ENCODE measurements at places on chromosomes 13 and 19.

- no peak for DNase-seq
Measured at GRCh38 chr13:79735228-79735627, 254.3 kb downstream of the NDFIP2 start.

DNA sequence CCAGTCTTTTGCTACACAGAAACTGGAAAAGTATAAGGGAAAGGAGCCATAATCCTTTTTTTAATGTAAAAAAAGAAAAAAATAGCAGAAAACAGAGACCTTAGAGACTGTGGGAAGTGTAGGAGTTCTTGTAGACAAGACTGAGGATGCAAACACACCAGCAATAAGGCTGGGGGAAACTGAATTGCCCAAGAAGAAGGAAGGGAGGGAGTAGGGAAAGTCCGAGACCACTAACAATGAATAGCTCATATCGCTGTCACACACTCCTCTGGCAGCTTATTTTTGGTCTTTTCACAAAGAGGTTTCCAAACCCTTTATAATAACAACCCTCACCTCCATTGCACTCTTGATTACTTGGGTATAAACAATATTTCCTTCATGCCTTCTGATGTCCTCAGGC, 952.0 kb downstream of the SLITRK5 start:
- DNase-seq, result no peak

DNA sequence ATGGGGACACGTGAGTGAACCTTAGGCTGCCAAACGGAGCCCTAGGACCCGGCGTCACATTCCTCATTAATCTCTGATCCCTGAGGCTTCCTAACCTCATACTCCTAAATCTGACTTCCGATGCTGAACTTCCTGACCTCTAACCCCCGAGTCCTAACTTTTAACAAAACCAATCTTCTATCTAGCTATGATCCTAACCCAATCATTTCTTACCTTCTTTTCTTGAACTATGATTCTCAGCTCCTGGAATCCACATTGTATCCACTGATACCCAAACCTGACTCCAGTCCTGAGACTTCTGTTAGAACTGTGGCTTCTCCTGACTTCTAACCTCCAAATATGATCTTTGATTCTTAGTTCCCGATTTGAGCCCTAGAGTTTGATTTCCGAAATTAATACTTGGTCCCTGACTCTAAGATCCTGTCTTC, 447 bp downstream of the NFKBIB start:
- no peak for DNase-seq

DNA sequence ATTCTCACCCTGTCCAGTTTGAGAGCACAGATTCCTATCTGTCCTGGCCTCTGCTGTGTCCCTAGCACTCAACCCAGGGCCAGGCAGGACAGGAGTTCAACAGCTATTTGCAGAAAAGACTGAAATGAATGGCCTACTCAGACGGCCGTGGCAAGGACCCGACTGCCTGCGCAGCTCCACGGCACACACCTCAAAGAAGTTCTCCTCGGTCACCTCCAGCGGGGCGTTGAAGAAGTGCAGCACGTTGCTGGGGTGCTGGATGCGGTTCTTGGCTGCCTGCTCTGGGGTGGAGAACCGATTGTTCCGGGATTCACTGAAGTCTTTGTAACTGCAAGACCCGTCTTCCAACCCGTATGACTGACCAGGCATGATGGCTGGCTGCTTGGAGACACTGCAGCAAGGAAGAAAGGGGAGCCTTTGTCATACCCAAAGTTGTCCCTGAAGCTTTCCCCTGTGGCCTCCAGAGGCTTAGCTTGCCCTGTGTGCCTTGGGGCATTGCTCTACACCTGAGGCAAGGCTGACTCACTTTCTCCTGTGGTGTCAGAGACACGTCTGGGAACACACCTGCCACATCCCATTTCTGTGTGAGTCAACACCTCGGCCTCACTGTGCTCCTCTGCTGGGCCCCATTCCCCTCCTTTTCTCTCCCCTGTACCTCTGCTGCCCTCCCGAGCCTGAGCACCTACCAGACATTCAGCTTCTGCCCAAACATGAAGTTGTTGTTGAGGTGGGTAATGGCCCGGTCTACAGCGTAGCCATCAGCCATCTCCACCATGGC, 6.8 kb upstream of the ECH1 start:
- DNase-seq, result peak; percentile 33

DNA sequence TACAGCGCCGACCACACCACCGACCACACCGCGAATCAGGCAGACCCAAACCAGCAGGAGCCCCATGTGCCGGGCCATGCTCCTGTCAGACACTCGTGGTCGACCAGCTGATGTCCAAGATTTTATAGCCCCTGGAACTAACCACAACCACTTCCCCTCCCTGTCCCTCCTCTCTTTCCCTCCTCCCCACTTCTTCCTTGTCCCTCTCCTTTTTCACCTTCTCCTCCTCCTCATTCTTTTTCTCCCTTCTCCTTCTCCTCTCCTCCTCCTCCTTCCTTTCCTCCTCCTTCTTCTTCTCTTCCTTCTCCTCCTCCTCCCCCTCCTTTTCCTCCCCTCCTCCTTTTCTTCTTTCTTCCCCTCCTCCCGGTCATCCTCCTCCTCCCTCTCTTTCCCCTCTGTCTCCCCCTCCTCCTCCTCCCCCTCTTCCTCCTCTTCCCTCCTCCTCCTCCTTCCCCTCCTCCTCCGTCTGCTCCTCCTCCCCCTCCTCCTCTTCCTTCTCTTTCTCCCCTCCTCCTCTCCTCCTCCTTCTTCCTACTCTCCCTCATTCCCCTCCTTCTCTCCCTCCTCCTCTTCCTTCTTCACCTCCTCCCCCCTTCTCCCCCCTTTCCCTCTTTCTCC, 670 bp downstream of the BSPH1 start:
- DNase-seq, result no peak

DNA sequence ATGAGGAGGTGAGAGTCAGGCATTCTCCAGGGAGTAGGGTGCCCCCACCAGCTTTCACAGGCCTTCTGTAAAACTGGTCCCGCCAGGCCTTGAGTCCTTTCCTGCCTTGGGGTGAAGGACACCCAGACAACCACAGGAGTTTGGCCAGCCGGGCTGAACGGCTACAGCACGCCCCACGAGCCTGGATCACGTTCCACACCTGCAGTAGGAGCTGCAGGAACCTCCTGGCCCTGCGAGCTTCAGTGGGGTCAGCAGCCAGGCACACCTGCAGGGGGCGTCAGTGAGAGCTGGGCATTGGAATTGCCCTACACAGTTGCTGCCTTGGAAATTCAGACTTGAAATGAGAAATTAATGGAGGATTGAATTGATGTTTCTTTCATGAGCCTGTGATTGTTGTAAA, 45.7 kb downstream of the COL4A2 start:
- peak; percentile 5 for DNase-seq

DNA sequence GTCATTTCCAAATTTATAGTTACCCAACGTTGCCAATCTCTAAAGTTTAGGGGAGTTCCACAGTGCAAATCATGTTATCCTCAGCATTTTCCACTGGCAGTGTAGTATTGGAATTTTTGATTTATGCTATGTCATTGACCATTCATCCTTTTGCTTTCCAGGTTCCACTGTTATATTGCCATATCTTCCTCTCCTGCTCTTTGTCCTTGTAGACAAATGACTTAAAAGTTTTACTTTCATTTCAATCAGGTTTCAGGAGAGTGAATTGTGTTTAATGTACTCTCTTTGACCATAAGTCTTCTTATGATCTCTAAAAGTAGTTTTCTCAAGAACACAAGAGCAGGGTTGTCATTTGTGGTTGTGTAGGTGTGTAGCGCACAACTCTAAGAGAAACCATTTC, 274.6 kb downstream of the COG6 start:
- no peak for DNase-seq

DNA sequence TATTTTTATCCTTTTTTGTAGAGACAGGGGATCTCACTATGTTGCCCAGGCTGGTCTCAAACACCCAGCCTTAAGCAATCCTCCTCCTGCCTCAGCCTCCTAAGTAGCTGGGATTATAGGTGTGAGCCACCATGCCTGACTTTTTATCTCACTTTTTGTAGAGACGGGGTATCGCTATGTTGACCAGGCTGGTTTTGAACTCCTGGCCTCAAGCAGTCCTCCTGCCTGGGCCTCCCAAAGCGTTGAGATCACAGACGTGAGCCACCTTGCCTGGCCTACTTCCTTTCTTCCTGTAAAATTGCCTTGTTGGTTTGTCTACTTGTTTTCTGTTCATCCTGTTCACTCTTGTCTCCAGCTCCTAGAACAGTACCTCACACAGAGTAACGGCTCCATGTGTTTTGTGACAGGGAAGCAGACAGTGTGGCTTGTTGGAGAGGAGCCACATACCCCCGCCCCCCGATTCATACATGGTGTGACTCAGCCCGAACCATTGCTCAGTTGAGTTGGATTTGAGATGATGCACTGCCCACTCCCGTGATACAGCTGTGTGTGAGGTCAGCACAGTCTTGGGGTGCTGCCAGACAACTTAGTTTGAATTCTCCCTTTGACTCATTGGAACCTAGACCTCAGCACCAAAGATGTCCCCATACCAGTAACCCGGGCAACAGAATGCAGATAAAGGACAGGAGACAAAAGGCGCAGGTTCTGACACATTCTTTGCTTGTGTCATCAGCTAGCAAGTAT, 34.2 kb downstream of the GPR42 start:
- peak; percentile 69 for DNase-seq

DNA sequence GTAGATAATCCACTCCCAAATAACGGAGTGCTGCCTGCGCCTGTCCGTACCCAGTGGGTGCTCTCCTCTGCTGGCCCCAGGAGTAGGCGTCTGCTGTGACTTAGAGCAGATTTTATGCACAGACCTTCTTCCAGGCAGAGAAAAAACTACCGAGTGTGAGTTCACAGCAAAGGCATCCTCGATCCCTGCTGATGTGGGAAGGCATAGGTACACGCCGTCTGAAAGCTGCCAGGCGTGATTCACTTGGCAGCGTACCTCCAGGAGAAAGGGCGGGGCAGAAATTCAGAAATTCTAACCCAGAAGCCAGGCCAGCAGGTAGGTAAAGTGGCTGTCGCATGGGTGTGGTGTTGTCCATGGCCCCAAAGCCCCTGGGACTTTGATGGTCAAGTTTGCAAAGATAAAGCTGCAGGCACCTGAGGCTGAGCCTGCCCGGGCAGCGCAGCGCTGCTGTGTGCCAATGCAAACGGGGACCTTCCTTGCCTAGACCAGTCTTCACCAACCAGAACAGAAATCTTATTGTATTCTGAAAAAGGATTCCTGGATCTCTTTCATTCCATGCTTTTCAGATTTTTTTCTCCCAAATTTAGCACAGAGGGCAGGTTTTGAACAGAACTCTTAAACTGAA, 36.3 kb downstream of the COL4A2 start:
- no peak for DNase-seq

DNA sequence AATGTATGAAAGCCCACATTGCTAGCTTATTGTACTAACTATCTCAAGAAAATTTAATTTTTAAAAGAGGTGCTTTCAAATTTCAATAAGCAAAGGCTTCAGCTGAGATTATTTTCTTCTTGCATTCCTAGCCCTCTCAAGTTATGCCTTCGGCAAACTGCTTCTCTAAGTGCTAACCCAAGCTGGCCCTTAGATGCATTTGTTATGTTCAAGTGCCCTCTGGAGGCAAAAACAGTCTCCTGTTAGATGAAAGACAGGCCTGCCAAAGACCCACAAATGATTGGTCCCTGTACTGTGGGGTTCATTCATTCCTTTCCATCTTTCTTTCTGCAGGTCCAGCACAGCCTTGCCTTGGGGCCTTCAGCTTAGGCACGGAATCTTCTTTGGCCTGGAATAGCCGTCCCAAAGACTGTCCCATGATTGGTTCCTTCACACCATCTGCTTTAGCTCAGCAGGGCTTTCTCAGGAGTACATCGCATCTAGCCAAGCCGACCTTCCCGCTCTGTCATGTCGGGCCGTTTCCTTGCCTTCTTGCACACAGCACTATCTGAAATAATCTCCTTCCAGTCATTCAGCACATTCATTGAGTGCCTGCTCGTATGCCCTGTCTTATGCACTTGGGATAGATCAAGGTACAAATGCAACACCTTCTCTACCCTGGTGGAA, 26.4 kb upstream of the TPTE2 start:
- peak; percentile 65 for DNase-seq

DNA sequence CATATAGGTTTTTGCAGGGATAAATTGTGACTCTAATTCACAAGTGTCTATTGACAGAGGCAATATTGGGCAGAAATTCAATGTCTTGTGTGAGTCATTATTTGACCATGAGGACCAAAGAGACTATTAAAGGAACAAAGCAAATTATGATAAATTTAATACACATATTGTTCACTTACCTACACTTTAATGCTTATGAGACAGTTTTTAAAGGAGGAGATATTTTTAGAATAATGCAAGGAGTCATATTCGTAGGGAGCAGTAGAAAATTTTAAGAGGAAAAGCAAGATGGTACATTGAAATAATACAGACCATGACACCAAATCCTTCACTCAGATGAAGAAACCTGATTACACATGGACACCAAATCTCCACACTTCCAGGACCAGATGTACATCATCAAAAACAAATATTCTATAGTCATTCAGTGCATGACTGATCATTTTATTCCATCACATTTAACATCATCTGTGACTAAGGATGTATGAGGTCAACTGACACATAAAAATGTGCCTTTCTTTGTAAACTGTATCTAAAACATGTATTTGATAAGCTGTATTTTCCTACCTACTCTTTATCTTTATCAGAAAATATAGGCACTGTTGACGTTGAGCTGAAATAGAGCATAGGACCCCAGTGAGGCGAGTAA, 4.2 kb upstream of the OR7A17 start:
- DNase-seq, result no peak

- DNase-seq, result no peak
Measured at GRCh38 chr19:52094526-52095130, 937 bp downstream of the ZNF841 start.

- DNase-seq, result no peak
Measured at GRCh38 chr13:101654883-101655282, 202.4 kb downstream of the ITGBL1 start.

GRCh38 chr19:50258918-50259372, 55.5 kb downstream of the MYH14 start:
- DNase-seq, result no peak

DNA sequence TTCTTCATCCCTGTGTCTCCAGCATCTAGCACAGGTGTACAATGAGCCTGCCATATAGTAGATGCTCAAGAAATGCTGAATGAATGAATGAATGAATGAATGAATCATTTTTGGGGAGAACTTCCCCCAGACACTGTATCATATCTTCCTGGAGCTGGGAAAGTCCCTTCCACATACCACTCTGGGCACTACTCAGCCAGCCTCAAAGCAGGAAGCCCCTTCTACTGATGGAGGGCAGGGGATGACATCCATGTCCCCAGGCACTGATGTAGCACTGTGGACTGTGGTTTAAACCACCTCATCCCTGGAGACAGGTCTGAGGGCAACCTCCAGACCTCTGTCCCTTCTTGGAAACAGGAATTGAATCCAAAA, 4.8 kb downstream of the GNA15 start:
- no peak for DNase-seq

DNA sequence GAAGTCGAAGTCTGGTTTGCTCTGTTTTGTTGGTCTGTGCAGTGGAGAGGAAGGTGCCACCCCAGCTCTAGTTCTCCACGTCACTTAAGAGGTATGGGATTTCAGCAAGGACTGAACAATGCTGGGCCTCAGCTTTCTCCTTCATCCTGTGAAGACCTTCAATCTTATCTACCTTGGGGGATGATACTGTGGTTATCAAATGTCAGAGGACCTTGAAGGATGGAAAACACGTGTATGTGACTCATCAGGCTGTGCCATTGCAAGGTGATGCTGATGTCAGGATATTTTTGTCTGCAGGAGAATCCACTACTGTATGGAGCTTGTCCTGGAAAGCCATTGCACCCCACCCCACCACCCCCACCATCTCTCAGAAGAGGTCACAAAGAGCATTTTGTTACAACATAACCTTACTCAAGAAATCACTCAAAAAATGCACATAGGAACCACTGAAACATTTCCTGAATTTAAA, 81.4 kb upstream of the UQCRFS1 start:
- peak; percentile 44 for DNase-seq

- DNase-seq, result no peak
Measured at GRCh38 chr13:22091971-22092300, 421.1 kb downstream of the FGF9 start.

- no peak for DNase-seq
Measured at GRCh38 chr19:3268326-3268725, 43.9 kb downstream of the CELF5 start.
